ENCODE measurements at places on chromosomes 2 and 18. TPM values are rescaled to one million over a fixed set of nuclear protein-coding genes. Genes with fewer than 3 reads are reported as not detected.

DNA sequence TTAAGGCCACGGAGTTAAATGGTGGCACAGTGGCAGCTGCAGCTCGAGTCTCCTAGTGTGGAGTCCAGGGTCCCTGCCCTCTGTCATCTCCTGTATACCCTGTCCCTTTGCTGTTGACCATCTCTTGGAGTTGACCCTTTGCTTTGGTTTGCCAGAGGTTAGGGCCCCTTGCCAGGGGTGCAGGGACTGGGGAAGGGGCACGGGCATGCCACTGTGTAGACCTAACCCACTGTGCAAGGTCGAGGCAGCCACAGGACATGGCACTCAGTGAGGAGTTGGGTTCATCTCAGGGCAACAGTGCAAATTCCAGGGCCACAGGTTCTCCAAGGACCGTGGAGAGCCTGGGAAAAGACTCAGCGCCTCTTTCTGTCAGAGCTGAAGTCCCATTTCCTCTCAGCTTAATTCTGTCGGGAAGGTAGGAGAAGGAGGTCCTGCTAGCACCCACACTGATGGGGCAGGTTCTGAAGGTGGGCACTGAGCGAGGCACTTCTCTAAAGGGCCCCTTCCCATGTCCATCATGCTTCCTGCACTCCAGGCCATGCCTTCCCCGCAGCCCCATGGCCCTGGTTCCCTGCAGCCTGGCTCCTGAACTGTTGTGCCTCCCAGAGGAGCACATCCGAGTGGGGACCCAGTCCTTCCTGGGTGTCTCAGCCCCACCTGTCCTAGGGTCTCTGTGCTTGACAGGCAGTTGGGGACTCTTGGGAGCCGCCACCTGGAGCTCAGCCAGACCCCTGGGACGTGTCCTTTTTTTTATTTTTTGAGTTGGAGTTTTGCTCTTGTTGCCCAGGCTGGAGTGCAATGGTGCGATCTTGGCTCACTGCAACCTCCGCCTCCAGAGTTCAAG, 2.8 kb downstream of the KHK start:
- peak; percentile 19 for DNase-seq

- no peak for DNase-seq
Observed at GRCh38 chr18:76474824-76475223, 20.2 kb downstream of the ZNF516 start.

- no peak for DNase-seq
Observed at GRCh38 chr2:233360771-233361176, 6.5 kb downstream of the DGKD start.

DNA sequence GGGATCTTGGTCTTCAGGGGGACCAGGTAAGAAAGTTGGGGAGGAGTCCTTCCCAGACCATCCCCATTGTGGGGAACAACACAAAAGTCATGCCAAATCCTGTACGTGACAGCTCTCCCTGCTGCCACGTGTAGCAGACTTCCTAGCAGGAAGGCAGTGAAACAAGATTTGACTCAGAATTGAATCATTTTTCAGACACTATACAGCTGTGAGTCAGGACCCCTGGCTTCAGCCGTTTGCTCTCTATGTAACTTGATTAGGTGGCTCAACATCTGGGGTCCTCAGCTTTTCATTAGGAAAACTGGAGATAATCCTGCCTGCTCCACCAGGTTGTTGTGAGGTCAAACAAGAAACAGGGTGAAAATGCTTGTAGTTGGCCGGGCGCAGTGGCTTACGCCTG, 32.9 kb upstream of the PDCL3 start:
- no peak for DNase-seq

DNA sequence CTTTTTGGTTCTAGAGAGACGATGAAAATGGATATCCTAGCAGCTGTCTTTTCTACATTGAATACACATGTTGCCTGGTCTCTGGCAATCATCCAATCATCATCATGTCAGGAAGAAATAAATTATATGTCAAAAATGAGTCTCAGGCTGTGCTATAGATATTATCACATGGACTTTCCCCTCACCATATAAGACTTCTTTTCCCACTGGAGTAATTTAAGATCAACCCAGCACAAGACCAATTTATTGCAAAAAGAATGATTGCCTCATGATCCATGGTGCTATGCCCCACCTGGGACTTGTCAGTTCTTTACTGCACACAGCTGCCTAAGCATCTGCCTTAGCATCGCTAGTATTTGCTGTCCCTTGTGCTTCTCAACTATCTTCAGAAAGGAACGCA, 783.7 kb upstream of the TMEFF2 start:
- DNase-seq = no peak

DNA sequence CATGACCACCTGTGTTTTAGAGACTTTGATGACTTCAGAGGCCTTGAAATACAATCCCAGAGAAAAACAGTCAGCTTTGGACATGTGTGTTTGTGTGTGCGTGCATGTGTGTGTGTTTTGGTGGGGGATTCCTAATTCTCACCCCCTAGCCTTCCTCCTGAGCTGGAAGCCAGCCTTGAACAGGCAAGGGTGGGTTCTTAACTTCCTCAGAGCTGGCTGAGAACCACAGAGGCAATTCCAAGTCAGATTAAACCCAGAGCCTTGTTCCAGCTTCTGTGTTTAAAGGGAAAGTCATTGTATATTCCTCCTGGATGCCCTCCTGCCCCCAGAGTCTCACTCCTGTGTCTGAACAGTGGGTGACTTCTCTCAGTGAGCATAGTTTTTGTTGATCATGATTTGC, 45.2 kb upstream of the MGAT4A start:
- no peak for DNase-seq

DNA sequence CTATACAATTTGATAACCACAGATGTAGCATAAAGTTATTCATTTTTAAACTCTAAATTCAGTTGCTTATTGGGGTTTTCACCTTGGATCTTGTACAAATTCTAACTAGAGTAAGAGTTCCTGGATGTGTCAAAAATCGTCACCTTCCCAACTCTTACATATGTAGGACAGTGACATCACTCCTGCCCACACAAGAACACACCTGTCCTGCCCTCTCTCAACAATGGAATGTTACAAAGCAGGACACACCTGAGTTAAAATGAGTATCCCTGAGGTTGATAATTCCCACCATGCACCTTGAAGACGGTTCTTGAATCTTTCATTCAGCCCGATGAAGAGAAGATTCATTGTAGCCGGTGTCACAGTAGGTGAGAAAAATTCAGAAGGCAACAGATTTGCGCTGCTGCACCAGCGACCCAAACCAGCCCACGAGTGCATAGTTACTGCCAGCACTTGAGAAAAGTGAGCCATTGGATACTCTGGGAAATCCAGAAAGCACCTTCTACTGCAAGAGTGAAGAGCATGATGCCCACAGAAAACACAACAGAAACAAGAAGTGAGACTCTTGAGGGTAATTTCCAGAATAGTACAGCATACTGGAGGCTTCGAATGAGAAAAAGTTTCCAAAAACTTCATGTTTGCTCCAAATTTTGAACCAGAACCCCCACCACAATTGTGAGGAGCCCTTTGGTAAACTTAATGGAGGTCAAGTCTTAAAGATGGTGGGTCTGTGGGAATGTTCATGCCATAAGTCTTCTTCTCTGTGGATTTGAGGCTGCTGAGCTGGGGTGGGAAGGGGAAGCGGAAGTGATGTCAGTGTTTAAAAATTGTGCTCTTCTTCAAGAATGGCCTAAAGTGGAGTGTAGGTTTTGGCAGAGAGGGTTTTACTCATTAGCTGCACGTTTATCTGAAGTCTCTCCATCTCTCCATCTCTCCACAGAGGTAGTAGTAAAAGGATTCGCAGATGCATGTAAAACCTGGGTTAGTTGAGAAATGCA, 34.7 kb upstream of the ADAM23 start:
- no peak for DNase-seq

GRCh38 chr18:72910045-72910444, 42.3 kb upstream of the NETO1 start:
- DNase-seq = no peak

DNA sequence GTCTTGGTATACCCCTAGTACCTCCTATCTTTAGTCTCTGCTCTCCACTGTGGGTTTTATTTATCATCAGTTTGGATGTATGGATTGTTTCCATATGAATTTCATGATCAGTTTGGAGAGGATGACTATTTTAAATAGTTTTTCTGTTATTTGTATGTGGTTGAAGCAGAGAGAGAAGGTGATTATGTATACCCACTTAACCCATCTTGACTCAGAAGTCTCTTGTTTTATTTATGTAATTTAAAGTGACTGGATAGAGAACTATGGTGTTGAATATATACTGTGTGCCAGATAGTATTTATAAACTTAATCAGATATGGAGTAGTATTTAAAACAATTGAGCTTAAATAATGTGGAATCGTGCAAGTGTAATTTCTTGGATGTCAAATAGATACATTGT, 39.9 kb downstream of the SMAD4 start:
- DNase-seq = no peak

The RGPD3 gene
- 0.10 TPM for total RNA-seq

The HTR2B gene
- 6.9 TPM for total RNA-seq
